ENCODE measurements at places on chromosomes 4 and X. TPM values are rescaled to one million over a fixed set of nuclear protein-coding genes. Genes with fewer than 3 reads are reported as not detected.
A peak's percentile ranks its signal among the peaks of the same experiment; 100 is the strongest.

DNA sequence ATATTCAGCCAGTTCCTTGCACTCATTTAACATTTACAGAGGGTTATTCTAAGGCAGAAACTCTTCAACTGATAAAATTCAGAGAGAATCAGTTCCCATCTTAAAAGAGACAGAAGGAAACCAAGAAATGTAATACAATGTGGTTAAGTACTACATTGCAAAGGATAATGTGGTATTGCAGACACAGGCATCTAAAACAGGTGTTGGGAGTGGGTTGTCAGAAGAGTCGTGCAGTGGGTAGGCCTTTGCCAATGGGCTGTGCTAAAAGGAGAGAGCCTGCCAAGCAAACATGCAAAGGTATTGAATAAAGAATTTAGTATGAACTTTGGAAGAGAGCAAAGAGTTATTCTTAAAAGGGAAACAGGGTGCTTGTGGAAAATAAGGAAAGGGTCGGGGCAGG lies 1044.4 kb upstream of the DIAPH2 start:
- DNase-seq, result peak; percentile 6

- DNase-seq, result no peak
These were observed 48.6 kb upstream of the CLDN24 start for GRCh38 chr4:183370786-183371185.

- no peak for DNase-seq
These were observed 146.3 kb upstream of the RPS6KA3 start for GRCh38 chrX:20412871-20413486.

DNA sequence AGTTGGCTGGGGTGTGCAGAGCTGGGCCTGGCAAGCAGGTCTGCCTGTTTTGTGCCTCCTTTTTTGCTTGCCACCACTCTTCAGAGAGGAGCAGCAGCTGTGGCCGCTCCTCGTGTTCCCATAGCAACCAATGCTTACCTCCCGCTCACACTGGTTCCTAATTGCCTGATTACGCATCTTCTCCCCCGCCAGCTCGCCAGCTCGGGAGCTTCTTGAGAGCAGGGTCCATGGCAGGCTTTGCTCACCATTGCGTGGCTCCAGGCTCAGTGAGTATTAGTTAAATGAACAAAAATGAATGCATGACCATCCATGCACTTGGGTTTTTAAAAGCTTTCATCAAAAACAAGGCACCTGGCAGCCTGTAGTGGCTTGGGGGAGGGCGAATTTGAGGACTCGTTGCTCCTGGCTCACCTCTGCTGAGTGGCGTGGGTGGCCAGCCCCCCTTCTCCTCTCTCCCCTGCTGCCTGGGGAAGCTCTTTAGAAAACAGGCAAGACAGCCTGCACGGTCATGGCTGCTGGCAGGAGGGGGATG lies 14.2 kb upstream of the PJA1 start:
- peak; percentile 12 for DNase-seq

DNA sequence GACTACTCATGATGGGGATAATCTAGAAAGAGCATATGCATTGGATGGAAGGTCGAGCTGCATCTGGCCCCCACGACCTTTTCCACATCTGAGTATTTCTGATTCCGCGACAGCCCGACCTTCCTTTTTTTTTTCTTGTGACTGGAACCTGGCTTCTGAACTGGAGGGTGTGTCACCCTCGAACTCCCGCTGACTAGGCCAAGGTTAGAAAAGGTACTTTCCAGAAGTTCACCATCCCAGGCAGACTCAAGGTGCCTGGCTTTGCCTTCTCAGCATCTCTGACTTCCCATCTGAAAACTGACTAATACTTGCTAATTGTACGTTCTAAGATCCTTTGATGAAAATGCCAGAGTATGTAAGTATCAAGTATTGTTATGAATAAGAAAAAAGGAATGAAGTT lies 49.3 kb upstream of the CD40LG start:
- no peak for DNase-seq

GRCh38 chr4:139794158-139794954 lies 128.7 kb downstream of the MGST2 start:
- no peak for DNase-seq

Gene RPS6KA3
- 39.9 TPM for total RNA-seq

Gene MAGEA4
- total RNA-seq, result not detected

Data from myocyte (in vitro differentiated cells).